ENCODE measurements at places on chromosomes 6 and 20.

GRCh38 chr6:116531675-116532570 is 13.6 kb downstream of the TRAPPC3L start:
- DNase-seq = peak; percentile 13

DNA sequence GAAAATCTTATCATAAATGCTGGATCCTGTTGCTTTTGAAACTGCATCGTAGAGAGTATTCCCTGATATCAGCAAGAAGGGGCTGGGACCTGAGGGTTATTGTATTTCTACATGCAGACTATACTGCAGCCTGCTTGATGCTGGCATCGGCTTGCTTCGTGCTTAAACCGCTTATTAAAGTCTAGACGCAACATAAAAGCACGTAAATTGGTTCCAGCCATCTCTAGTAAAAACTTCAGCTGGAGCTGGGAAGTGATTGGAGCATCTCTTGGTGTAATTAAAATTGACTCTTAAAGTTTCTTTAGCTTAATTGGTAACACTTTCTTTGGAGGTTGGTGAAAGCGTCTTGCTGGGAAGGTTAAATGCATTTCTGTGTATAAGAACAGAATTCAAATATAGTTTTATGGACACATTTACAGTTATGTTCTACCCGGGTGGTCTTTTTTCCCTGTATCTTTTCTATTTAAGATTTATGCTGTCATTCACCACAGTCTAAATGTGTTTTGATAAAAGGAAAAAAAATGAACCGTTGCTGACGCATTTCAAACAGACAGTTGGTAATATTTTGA is 139.0 kb upstream of the JAG1 start:
- no peak for DNase-seq

- no peak for DNase-seq
These were observed 15.2 kb downstream of the DEFB132 start for GRCh38 chr20:272718-273117.

DNA sequence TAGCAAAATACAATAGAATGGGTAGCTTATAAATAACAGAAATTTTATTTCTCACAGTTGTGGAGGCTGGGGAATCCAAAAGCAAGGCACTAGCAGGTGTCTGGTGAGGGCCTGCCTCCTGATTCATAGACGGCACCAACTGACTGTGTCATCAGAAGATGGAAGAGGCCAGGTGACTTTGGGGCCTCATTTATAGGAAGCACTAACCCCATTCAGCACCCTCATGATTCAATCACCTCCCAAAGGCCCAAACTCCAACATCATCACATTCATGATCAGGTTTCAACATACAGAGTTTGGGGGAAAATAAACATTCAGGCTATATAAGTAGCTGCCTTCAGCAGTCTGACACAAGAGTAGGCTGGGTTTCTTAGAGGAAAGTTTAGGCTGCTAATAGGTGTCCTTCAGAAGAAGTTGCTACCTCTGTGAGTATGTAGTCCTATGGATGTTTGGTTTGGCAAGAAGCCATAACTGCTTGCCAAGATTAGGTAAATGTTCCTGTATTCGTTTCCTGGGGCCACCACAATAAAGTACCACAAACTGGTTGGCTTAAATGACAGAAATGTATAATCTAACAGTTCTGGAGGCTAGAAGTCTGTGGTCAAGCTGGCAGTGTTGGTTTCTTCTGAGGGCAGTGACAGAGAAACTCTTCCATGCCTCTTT is 48.8 kb downstream of the NT5E start:
- DNase-seq = peak; percentile 66
